ENCODE measurements at places on chromosomes 6 and 20.

DNA sequence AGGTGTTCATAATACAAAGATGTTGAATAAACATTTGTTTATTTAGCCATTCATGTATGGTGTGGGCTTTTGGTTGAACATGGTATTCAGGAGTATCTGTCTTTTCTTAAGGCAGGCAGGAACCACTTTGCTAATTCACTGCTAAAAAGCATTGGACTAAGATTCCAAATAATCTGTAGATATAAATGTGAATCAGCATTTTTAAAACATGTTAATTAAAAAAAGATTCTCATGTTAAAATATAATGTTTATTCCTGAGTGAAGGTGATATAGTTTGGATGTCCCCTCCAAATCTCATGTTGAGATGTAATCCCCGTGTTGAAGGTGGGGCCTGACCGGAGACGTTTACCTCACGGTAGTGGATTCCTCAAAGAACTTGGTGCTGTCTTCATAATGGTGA lies 19.3 kb downstream of the CRISP1 start:
- no peak for DNase-seq

DNA sequence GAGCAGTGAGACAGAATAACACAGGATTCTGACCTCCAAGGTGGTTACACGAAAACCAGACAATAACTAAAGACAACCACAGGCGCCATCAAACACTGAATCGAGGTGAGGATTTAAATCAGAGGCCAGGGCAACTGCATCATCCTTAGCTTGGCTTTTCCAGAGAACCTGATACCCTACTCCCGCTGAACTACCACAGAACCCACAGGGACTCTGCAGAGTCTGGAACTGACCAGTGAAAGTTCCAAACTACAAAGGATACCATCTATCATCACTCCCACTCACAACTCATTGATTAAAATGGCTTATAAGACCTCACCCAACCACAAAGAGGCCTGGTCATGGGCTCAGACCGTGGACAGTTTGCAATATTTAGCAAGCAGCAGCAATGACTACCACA lies 85.0 kb downstream of the BFSP1 start:
- DNase-seq, result no peak

DNA sequence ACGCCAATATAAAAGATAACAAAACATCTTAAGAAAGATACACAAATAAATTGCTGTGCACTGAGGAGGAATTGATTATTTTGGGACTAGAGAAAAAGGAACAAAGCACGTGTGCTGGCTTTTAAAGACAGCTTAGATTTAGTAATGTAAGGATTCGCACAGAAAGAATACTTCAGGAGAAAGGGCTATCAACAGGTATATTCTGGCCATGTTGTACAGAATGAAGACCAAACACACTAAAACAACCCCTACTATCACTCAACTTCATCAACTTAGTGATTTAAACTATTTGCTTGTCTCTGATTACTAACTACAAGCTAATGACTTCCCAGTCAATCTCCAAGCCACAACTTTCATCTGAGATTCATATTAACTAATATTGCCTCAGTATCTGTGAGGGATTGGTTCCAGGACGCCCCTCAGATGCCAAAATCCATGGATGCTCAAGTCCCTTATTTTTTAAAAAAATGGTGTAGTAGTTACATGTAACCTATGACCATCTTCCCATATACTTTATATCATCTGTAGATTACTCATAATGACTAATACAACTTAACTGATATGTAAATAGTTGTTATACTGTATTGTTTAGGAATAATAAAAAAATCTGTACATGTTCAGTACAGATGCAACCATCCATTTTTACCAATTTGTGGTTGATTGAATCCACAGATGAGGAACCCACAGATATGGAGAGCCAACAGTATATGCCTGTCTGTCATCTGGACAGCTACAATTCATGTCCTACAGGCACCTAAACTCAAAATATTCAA lies 4.5 kb downstream of the DEK start:
- DNase-seq, result no peak

GRCh38 chr6:40054186-40054585 lies 119.9 kb upstream of the MOCS1 start:
- no peak for DNase-seq

DNA sequence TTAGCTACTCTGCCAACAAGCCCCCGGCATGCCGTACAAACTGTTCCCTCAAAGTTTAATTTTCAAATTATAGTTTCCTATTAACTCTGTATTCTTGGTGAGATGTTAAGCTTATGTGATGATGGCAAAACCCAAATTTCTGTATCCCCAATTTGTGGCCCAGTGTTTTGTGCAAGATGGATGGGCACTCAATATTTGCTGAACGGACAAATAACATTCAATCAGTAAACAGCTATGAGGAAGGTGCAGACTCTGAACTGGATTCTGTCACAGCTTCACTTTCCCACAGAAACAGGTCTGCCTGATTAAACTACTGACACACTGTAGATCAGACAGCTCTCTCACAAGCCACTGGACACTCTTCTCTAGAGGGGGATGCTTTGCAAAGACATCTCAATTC lies 54.1 kb downstream of the NUDT3 start:
- no peak for DNase-seq

DNA sequence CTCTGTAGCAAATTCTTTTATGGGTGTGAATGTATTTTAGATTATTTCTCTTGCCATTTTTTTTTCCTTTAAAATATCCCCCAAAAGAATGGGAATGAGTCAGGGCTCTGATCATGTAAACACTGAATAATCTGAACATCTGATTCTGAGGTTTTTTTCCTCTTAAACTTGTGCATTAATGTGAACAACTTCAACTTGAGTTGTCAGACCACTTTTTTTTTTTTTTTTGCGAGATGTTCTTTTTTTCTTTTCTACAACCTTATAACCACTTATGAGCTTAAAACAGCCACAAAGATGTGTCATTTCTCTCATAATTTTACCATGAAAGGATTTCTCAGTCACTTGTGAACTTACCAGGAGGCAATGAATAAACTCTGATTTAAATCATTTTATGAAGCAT lies 85.3 kb downstream of the TBC1D7 start:
- no peak for DNase-seq

DNA sequence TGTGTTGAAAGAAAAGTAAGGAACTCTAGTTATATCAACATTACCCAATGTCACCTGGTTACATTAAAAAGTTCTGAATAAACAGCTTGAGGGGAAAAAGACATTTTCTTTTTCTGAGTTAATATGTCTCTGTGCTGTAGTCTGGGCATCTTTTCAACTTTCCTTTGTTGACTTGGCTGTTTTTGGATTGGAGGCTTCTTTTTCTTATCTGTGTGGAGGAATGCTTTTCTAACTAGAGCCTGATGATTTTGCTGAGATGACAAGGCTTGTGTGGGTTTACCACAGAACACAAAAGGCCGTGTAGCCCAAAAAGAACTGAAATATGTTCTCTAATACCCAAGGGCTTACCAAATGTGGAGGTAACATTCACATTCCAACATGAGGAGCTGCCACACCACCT lies 161.8 kb downstream of the KCNQ5 start:
- no peak for DNase-seq

DNA sequence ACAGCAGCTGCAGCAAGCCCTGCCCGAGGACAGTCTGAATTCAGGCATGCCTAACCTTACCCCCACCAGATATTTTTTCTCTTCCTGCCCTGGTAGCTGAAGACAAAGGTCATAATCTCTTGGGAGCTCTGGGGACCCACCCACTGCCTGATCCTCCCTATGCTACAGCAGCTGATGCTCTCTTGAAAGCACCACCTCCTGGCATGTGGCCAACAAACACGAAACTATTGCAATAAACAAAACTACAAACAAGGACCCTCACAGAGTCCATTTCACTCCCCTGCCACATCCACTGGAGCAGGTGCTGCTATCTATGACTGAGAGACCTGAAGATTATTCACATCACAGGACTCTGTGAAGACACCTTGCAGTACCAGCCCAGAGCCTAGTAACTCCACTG lies 238.5 kb upstream of the HS3ST5 start:
- no peak for DNase-seq

DNA sequence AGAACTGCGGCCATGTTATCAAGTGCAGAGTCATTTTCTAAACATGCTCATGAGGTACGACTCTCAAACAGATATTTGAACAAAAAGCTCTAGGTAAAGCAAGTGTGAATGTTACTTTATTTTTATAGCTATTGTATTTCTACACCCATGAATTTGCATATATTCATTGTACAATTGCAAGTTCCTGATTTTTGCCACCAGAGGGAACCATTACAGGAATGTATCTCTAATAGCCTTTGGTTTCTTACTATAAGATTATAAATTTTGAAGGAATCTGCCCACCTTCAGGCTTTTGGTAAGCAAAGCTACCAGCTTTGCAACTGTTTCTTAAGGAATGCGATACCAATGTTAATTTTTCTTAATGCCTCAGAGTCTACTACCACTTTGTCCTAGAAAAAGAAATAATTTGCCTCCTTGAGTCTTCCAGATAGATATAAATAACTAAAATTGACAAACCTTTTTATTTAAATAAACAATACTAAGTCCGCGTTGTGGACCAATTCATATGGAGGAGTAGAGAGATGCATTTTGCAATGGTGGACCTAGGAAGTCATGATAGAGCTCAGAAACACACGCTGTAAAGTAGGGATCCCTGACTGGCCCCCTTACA lies 125.4 kb upstream of the SAMD5 start:
- peak; percentile 49 for DNase-seq

DNA sequence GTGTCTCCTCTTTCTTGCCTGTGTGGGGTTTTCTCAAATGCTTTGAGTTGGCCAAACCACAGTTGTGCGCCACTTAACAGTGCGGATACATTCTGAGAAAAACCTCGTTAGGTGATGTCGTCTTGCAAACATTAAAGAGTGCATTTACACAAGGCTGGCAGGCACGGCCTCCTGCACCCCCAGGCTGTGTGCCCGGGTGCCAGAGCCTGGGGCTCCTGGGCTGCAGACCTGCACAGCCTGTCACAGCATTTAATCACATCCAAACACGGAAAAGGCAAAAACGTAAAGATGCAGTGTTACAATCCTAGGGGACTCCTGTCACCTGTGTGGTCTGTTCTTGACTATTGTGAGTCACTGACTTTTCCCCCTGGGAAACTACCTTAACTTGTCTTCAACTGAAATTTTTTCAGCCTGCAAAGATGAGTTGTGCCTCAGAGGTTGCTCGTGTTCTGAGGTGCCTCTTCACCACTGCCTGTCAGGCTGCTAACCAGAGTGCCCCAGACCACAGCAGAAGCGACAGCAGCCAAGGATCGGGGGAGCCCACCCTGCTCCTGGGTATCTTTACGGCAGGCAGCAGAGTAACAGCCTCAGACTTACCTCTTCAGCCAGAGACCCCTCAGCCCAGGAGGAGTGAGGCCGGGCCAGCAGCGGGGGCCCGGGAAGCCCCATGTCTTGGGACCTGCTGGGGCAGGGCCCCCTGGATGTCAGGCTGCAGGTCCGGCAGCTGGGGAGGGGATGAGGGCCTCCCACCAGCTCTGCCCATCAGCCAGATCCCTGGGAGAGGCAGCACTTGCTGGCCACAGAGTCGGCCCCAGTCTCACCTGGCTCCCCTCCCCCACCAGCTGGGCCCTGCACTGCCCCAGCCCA lies 683 bp upstream of the C20orf204 start:
- no peak for DNase-seq

DNA sequence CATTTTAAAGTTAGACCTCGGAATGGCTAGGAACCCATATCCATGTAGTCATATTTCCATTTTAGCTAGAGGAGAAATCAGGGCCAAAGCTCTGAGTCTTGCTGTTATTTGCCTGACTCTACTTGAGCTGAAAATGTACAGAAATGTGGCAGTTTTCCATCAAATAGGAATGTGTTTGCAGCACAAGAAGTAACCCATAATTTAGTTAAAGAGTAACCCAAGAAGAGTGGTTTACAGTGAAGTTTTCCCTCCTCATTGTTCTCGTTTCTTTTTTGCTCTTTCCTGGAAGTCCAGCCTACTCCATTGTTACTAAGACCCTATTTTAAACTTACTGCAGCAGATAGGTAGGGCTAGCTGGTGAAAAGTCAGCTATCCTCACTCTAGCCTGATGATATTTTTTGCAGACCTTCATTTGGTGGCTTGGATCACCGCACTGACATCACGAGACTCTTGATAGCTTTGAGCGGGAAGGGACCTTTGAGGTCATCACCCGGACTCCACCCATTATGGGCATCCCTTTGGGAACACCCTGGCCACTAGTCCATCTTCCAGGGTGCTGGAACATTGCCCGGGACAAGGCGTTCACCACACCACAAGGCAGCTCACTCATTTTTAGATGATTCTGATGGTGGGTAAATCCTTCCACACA lies 28.0 kb upstream of the ADGRF5 start:
- DNase-seq, result no peak

DNA sequence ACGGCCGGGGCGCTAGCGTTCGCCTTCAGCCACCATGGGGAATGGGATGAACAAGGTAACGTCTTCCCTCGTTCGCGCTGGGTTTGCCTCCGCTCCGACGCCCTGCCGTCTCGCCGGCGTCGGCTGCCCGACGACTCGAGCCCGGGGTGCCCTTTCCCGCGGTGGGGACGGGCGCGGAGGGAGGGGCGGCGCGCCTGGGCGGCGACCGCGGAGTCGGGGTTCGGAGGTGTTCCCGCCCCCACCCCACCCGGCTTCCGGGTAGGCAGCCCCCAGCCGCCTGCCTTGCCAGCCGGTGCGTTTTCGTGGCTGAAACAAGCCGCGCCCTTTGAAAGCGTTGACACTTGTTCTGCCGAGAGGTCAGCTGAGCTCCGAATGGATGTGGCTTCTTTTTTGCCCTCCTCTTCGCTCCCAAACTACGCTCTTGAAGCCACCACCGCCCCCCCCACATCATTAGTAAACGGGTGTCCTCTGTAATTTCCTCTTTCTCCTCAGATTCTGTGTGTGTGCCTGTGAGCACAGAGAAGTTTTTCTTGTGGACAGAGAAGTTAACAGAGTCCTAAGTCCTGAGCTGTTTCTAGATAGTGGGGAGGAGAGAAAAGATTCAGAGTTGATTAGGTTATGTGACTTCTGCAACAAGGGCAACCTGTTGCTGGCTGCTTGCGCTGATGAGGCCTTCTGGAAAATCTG lies 362 bp downstream of the DUSP22 start:
- peak; percentile 55 for DNase-seq

DNA sequence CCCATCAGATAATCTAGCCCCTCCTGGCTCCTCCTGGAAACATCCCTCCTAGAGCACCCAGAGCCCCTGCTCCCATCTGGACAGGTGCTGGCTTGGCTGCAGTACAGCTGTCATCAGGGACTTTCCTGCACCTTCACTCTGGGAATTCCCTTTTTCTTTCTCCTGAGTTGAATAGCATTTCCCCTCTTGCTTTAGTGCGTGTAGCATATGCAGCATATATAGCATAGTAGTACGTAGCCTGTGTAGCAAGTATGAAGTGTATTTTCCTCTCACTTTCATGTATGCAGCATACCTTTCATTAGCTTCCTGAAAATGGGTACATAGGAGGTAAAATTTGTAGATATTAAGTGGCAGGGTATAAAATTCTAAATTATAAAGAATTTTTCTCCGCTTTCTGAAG lies 352.9 kb downstream of the ESR1 start:
- DNase-seq, result no peak
